ENCODE measurements at places on chromosomes 7 and 10.

- DNase-seq, result no peak
Observed at GRCh38 chr7:129169686-129170440, 18.6 kb upstream of the SMO start.

DNA sequence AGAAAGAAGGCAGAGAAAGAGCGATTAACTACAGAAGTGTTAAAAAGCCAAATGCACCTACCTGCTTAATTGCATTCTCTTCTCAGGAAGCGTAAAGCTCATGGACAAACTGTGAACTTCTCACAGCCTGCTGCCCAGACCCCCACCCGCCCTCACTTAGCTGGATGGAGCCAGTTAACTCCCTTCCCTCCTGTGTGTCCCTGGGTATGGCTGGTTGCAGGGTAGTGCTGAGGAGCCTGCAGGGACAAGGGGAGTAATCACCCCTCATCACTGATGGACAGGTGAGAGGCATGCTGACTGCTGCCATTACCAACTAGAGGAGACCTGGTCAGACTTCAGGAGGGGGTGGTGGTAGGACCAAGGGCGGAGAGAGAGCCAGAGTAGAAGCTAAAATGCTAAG lies 37.5 kb downstream of the ENO4 start:
- no peak for DNase-seq

DNA sequence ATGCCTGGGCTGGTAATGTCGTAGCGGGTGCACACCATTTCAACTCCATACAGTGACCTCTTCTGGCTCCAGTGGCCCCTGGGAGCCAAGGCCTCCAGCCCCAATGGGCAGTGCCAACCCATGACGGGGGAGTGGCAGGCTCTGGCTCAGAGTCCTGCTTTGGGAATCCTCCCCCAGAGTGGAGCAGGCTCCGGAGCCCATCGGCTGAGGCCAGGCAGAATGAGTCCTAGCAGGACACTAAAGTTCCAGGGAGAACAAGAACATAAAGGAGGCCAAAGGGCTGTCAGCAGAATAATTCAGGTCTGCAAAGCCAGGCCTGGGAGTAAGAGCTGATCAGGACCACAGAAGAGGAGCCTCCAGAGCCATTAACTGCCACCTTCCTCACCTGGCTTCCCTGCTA lies 33.3 kb downstream of the LBX1 start:
- DNase-seq, result no peak

DNA sequence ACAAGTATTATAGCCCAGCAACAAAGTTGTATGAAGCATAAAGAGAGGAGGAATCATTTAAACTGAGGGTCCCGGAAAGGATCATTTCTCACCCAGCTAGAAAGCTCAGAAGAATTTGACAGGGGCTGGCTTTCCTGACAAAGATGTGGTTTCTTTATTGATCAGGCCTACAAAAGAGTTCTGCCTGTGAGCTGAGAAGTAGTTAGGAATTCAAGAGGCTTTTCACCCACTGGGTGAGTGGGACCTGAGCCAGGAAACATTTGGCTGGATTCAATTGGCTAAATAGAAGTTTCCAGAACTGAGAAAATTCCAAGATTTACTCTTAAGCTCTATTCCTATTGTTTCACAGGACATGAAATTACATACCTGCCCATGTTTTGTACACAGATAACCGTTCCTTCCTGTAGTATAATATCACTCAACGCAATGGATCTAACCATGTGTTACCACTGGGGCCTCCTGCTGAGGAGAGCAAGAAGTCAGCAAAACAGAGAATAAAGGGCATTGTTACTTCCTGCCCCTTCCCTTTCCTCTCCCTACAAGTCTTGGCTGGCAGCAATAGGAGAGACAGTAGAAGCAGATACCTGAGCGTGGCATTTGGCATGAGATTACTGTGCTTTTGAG lies 53.9 kb upstream of the PAPSS2 start:
- DNase-seq, result no peak

- no peak for DNase-seq
Observed at GRCh38 chr10:51425431-51425830, 274.0 kb downstream of the CSTF2T start.
